ENCODE measurements at places on chromosomes 7 and 10. TPM values are rescaled to one million over a fixed set of nuclear protein-coding genes. Genes with fewer than 3 reads are reported as not detected.

- no peak for DNase-seq
These were observed 13.5 kb downstream of the FOXL3 start for GRCh38 chr7:303425-303824.

DNA sequence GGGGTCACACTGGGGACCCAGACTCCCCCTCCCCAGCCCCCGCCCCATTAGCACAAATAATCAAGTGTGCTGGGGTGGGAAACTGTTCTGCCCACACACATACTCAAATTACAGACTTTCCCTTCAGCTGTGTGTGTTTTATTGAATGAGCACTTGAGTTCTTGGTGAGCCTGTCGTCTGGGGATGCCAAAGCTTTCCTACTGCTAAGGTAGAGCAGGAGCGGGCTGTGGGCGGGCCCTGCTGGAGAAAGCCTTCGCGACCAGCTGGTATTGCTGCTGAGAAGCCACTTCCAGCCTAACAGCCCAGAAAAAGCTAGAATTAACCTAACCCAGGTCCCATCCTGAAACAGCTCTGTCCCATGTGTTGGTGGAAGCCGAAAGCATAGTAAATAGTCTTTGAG is 87.0 kb upstream of the KMT2E start:
- peak; percentile 60 for DNase-seq

TYW1B gene
- polyA plus RNA-seq: 5.6 TPM

GRCh38 chr10:44206127-44206818 is 178.6 kb downstream of the CXCL12 start:
- no peak for DNase-seq

THSD7A gene
- 1.1 TPM for polyA plus RNA-seq

DPP6 gene
- polyA plus RNA-seq: not detected

GRCh38 chr7:48130658-48131108 is 40.6 kb upstream of the ABCA13 start:
- no peak for DNase-seq

Data from GM23338 (cell line).